IPS-NIHi11 (cell line): ENCODE measurements at places on chromosomes 4 and X.

- DNase-seq, result no peak
These were observed 59.5 kb upstream of the FGF13 start for GRCh38 chrX:138771047-138771446.

DNA sequence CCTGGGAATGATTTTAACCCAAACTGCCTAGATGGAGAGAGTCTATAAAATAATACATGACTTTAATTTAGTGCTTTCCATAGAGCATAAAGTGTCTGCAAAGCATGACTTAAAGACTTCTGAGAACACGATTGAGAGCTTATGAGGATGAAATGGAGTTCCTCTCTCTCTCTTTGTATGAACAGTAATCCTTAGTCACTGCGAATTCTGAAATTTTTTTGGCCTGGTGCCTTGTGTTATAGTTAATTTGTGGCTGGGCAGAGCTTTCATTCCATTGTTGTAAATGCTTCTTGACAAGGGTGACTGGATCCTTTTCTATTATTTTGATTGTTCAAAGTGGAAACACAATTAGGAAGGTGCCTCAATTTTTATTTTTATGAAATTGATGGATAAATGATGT is 179.5 kb downstream of the CEP135 start:
- DNase-seq, result no peak

GRCh38 chr4:111405989-111406388 is 739.3 kb upstream of the FAM241A start:
- no peak for DNase-seq

GRCh38 chrX:43699475-43699874 is 43.4 kb downstream of the MAOA start:
- DNase-seq, result no peak
